ENCODE measurements at places on chromosomes 12 and 14.

GRCh38 chr14:29637411-29637810, 290.2 kb downstream of the PRKD1 start:
- DNase-seq, result peak; percentile 64

DNA sequence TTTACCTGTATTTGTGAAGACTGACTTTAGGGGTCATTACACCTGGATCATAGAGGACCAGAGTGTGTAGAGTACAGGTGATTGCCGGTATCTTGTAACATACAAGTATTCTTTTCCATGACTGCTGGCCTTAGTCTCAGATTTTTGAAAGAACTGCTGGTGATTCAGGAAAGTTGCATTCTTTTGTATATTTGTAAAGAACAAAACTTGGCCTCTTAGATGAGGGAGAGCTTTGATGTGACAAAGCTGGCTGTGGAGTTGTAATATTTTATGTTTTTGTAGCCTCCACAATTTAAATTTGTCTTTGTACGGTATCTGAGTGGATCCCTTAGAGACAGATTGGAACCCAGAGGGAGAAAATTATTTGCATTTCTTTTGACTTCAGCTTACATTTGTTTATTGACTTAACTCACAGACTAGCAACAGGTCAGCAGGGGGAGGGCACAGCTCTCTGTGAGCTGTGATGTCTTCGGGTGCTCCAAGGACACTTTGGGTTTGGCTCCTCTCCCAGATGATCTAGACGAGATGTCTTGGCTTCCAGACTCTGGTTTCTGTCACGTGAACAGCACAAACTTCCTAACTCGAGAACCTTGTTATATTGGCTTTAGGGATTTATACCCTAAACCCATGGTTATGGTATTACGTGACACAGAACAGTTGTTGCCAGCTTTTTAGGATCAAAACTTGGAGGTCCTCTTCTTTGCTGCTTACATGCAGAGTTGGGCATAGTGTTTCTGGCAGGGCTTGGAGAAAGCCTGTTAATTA, 65.9 kb downstream of the DAAM1 start:
- peak; percentile 95 for DNase-seq

DNA sequence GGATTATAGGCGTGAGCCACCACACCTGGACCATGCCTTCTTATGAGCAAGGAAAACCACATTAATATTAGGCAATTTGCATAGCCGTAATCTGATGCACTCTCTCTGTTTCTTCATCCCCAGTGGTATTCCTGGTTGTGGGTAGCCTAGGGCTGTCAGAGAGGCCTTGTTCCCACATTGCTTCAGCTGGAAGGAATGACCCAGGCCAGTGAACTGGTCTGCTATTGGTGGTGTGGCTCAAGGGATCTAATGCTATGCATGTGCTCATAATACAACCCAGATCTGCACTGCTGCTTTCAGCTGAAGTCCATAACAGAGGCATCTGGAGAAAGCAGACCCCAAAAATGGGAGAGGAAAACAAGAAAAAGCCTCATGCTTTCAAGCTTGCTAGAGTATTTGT, 33.1 kb upstream of the G2E3 start:
- peak; percentile 14 for DNase-seq

DNA sequence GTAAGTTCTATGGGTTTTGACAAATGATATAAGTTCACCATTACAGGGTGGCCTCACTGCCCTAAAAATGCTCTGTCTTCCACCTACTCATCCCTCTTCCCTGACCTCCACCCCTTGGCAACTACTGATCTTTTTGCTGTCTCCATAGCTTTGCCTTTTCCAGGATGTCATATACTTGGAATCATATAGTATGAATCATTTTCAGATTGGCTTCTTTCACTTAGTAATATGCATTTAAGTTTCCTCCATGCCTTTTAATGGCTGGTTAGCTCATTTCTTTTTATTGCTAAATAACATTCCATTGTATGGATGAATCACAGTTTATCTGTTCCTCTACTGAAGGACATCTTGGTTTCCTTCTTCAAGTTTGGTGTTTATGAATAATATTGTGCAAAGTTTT, 14.0 kb upstream of the PEX5 start:
- peak; percentile 47 for DNase-seq

DNA sequence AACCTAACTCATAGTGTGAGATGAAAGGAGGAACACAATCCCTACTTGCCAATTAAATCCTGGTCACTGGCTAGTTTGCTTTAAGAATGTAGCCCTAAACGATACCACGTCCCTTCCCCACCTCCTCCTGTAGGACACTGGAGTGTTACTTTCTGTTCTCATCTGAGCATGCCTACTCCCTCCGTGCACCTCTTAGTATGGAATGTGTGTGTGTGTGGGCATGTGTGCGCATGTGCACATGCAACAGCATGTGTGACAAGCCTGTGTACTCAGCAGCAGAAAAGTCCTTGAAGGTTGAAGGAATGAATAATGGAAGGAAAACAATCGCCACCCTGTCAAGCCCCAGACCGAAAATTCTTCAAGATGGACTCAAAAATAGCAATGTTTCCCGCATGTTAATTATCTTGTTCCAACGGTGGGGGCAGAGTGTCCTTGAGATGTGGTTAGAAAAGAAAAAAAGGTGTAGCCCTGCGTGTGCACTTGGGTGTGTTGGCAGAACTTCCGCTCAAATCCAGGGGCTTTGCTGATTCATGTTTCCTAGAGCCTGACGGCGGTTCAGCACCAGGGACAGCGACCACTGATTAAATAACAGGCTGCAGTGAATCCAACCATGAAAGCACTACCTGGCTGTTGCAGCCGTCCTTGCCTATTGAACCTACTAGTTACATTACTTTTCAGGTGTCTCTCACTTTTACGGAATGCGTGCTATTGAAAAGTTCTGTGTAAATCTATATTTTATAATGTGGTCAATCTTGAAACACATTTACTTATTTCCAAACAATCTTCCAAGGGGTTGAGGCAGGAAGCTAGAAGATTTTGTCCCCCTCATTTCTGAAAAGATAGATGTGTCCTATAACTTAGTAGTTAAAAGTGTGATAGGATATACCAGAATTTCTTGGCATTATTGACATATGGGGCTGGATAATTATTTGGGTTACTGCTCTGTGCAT, 79.8 kb downstream of the SRRM4 start:
- peak; percentile 7 for DNase-seq

- DNase-seq, result peak; percentile 54
These were observed 2.3 kb downstream of the SPATS2 start for GRCh38 chr12:49369411-49370145.

DNA sequence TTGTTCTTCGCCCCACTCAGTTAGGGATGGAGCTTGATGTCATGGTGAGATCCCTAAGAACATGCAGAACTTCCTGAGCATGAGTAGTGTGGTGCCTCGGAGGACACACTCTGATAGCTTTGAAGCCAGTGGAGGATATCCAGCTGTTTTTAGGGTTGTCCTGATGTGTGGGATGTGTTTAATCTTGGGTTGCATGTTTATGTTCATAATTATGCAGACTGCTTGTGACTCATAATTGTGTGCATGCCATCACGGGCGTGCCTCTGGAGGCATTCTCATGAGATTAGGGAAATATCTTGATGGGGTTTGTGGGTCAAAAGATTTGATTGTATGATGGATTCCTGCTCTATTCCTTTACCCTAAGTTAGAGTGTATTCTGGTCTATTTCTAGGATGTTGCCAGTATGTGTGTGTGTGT, 267.4 kb upstream of the PELI2 start:
- DNase-seq, result peak; percentile 75

DNA sequence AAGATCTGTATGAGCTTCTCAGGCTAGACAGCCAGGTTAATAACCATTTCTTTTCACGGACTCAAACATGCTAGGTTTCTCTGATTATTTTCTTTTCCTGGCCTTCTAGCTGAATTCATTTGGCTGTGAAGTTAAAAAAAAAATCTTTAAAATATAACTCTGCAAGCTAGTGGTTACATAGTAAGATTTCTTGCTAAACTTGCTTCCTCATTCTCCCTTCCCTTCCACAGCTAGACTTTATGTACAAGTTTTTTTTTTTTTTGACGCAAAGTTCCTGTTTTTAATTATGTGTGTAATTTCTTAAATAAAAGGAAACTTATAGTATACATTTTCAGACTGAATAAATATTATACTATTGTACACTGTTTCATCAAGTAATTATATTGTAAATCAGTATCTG, 145.4 kb downstream of the TMTC2 start:
- no peak for DNase-seq

- DNase-seq, result peak; percentile 43
These were observed 11.0 kb upstream of the PTPRB start for GRCh38 chr12:70648191-70648590.

- DNase-seq, result peak; percentile 95
These were observed 10.3 kb downstream of the DCP1B start for GRCh38 chr12:1993871-1994371.

GRCh38 chr14:27390155-27390554, 792.3 kb upstream of the NOVA1 start:
- no peak for DNase-seq

- DNase-seq, result no peak
These were observed 20.1 kb upstream of the TBX3 start for GRCh38 chr12:114704096-114704495.

GRCh38 chr12:26728205-26729050, 104.6 kb downstream of the ITPR2 start:
- no peak for DNase-seq
